LHCN-M2 (cell line): ENCODE measurements at places on chromosomes 11 and 22. TPM values are rescaled to one million over a fixed set of nuclear protein-coding genes. Genes with fewer than 3 reads are reported as not detected.

Gene F2
- not detected in 2 replicates for total RNA-seq

Gene ISX
- total RNA-seq = not detected in 2 replicates

Gene OR52E8
- not detected in 2 replicates for total RNA-seq

Gene CCDC157
- total RNA-seq = 2.6 and 3.2 TPM in 2 replicates

- no peak for DNase-seq
Measured at GRCh38 chr11:95565724-95566141, 223.8 kb downstream of the FAM76B start.

- no peak for DNase-seq
Measured at GRCh38 chr11:103870821-103871309, 165.6 kb upstream of the DDI1 start.

DNA sequence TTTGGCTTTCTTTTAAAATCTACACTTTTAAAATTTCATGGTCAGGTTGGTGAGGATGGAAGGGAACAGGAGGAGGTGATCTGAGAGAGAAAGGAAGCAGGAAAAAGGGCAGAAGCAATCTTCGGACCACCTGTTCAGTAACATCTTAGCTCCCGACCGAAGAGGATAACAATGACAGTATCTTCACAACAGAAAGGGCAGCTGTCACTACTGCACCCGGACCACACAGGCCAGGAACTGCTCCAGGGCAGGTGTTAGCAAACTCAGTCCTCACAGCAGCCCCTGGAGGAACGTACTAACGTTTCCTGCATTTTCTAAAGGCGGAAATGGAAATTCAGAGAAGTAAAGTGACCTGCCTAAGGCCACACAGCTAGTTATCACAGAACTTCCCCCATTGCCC is 16.8 kb downstream of the PTPN5 start:
- peak; percentile 13 for DNase-seq

DNA sequence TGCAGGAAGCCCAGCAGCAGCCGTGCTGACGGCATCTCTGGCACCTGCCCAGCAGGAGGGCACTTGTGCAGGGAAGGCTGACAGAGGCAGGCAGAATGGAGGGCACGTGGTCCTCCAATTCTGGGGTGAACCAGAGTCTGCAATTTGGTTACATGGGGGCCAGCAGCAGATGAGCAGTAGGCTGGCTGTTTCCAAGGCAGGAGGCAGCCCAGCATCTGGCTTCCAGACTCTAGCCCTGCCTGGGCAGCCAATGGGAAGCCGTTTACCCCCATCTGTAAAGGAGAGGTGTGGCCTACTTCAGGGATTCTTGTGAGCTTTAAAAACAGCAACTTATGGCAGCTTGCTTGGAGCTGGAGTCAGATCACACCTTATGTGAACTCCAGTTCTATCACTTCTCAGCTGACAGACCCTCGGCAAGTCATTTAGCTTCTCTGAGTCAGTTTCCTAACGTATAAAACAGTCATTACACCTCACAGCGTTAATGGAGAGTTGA is 27.9 kb upstream of the RASL10A start:
- DNase-seq = no peak

DNA sequence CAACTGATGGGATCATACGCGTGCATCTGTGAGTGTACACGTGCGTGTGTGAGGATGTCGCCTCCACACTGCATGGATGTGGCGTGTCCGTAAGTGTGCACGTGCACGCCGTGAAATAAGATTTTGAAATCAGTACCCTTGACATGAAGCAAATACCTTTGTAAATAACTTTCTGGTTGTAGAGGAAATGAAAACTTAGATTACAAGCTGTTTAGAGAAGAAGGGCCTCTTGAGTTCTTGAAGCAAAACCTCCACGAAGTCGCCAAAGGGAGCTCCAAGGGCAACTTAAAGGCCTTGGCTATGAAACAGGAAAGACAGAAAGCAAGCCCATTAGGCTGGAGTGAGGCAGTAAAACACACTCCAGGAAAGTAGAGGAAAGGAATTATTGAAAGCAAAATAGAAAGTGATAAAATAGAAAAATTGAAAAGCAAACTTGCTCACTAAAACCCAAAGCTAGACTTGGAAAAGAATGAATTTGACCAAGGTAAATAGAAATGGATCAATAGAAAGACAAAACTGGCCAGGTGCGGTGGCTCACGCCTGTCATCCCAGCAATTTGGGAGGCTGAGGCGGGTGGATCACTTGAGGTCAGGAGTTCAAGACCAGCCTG is 29.7 kb upstream of the TOLLIP start:
- DNase-seq = no peak

- DNase-seq = no peak
Measured at GRCh38 chr22:36787204-36787988, 11.5 kb upstream of the IFT27 start.

DNA sequence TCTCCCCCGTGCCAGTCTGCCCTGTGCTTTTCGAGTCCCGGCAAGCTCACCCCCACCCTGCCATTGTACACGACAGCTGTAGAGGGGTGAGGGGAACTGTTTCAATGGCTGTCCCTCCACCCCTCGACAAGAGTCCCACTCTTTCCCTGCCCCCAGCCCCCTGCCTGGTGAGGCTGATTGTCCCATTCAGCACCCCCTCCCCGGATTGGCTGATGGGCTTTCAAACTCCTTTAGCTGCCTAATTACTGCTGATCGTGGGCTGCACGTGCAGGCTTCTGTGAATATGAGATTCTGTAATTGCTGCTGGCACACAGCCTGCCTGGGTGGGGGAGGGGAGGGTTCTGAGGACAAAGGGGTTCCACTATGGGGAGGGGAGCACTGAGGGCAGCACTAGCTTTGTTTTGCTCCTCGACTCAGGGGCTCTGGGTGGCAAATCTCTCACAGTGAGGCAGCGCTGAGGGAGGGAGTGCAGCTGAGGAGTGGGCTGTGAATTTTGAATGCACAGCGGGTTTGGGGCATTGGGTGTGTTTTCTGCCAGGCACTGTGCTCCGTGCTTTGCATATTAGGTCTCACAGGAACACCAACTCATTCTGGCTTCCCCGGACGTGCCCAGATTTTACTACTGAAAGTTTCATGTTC is 42.6 kb upstream of the ACCSL start:
- no peak for DNase-seq

GRCh38 chr11:86571273-86571948 is 101.0 kb downstream of the ME3 start:
- peak; percentile 45 for DNase-seq

GRCh38 chr11:77079666-77080065 is 12.9 kb downstream of the CAPN5 start:
- no peak for DNase-seq

GRCh38 chr11:3926458-3927095 is 71.1 kb downstream of the STIM1 start:
- no peak for DNase-seq

GRCh38 chr11:114019046-114019445 is 40.5 kb upstream of the ZBTB16 start:
- no peak for DNase-seq

GRCh38 chr11:121435132-121435531 is 17.0 kb upstream of the SORL1 start:
- no peak for DNase-seq

DNA sequence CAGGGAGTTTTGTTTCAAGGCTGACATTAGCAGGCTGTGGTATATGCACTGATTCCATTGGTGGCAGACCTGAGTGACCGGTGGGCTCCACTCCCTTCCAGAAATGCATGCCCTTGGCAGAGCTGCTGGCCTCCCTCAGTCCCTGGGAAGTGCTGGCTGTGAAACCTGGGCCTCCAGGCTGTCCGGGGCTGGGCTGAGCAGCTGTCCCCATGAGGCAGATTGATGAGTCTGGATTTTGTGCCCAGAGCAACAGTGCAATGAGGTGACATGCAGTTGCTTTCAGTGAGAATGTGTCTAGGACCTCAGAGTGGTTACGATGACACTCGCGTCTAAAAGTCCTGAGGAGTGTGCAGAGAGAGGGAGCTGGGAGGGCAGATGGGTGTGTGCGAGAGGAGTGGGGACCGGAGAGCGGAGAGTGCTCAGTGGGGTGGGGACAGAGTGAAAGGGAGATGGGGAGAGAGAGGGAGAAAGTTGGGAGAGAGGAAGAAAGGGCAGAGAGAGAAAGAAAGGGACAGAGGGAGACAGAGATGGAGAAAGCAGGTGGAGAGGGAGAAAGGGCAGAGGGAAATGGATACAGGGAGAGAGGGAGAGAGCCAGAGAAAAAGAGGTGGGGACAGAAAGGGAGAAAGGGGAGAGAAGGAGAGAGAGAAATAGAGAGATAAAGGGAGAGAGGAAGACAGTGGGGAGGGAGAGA is 978.3 kb downstream of the BRD1 start:
- DNase-seq = no peak

DNA sequence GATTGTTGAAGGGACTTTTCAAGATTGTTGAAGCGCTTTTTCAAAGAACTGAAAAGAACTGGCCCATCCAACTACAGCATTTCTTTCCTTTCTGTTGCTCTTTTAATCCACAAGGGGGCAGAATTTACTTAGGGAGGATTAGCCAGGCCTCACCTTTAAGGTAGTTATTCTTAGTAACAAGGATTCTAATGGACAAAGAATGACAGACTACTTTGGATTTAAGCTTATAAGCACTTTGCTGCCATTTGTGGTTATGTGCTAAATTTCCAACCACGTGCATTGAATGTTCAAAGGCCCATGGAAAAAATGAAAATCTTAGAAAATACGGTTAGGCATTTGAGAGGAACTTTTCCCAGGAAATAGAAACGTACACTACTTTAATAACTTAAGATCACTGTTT is 49.5 kb upstream of the HSPA8 start:
- peak; percentile 46 for DNase-seq

GRCh38 chr11:123060277-123061000 is 1.5 kb downstream of the HSPA8 start:
- DNase-seq = no peak

- peak; percentile 78 for DNase-seq
Measured at GRCh38 chr11:46808799-46809431, 37.2 kb downstream of the CKAP5 start.

DNA sequence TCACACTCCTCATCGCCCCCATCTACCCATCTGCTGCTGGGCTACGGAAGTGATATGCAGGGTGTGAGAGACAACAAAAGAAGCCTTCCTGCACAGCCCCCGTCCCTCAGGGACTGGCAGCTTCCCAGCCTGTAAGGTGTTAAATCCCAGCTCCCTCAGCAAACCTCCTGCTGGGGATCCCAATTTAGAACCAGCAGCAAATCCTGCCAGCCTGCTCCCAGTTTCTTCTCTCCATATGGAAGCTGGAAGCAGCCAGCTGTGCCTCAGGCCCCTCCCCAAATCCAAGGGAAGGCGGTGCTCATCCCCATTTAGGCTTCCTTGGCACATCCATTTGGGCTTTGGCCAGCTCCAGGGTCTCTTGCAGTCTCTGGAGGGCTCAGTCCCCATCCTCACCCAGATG is 47.5 kb downstream of the PAMR1 start:
- DNase-seq = no peak

DNA sequence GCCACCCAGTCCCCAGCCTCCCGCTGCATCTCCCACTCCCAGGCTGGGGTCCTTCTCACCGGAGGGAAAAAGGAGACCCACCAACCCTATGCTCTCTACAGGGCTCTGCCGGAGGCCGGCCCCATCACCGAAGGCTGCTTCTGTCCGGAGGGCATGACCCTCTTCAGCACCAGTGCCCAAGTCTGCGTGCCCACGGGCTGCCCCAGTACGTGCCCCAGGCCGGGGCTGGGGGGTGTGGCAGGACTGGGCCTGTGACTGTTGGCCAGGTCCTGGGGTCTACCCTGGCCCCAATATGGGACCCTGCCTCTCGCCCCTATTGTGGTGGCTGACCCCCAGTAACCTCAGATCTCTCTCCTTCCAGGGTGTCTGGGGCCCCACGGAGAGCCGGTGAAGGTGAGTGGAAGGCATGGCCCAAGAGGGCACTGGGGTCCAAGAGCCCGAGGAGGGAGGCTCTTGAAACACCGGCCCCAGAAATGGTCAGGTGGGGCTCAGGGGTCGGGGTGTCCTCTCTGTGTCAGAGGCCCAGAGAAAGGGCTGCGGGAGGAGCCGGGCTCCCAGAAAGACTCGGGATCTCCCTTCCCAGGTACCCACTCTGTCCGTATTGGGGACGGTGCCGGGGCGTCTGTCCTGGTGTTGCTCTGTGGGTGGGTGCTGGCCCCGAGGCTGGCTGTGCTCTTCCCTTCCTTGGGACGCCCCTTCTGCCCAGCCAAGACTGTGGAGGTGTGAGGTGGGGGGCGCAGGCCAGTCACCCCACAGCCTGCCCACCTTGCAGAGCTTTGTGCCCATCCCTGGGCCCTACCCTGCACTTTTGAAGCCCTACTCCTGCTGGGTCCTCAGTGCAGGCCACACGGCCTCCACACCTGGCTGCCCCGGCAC is 26.1 kb upstream of the MUC5B start:
- no peak for DNase-seq

- no peak for DNase-seq
Measured at GRCh38 chr11:119320776-119321524, 4.0 kb upstream of the MCAM start.

- DNase-seq = no peak
Measured at GRCh38 chr11:2130881-2131352, 8.3 kb downstream of the IGF2 start.

- DNase-seq = no peak
Measured at GRCh38 chr11:72783144-72783905, 10.5 kb downstream of the STARD10 start.

GRCh38 chr11:129817534-129818051 is 1.9 kb downstream of the TMEM45B start:
- no peak for DNase-seq

DNA sequence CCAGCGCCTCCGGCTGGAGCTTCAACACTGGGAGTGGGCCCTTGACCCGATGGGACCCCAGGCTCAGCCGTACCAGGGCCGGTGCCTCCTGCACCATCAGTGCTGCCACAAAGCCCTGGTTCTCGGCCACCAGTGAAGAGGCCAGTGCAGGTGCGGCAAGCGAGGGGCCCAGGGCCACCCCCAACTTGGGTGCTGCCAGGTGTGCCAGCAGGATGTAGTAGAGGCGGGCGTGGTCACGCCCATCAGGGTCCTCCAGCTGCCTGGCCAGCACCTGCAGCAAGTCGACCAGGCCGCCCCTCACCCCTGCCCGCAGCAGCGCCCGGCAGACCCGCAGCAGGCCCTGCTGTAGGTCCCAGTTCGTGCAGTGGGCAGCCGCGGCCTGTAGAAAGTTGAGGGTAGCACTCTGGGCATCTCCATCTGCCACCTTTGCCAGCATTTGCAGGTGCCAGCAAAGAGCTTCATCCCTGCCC is 2.3 kb downstream of the AP5B1 start:
- DNase-seq = no peak

- no peak for DNase-seq
Measured at GRCh38 chr11:68216171-68216938, 3.3 kb upstream of the KMT5B start.

DNA sequence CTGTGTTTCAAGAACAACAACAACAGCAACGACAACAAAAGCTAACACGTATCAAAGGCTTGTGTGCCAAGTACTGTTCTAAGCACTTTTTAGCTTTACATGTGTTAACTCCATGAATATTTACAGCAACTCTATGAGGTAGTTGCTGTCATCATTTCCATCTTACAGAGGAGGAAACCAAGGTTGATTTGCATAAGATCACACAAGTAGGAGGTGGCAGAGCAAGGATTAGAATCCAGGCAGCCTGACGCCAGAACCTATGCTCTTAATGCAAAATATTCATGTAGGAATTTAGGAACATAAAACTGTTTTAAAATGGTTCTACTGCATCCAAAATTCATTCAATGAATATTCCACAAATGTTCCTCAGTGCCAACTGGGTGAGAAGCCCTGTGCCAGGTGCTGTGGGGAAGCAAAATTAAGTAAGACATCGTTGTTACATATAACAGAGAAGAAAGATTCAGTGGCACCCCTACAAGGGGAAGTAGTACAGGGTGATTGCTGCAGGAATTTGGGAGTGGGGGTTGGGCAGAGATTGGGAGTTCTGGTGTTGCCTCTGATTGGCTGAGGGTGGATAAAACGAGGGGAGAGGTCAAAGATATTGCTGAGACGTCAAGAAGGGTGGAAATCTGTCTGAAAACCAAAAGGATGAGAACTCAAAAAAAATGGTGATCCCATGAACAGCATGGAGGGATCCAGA is 86.1 kb upstream of the ARHGAP20 start:
- DNase-seq = no peak

- DNase-seq = no peak
Measured at GRCh38 chr11:1402355-1403077, 12.8 kb downstream of the BRSK2 start.
